Activated CD4-positive, alpha-beta T cell treated with anti-CD3 and anti-CD28 coated beads, Interleukin-2, amount 10 ng/mL, durations not matched to agents 7 days and 5 days (primary cell): ENCODE measurements at places on chromosomes 12 and 14. TPM values are rescaled to one million over a fixed set of nuclear protein-coding genes. Genes with fewer than 3 reads are reported as not detected.

Gene RIC8B
- total RNA-seq = 13.6 TPM

DNA sequence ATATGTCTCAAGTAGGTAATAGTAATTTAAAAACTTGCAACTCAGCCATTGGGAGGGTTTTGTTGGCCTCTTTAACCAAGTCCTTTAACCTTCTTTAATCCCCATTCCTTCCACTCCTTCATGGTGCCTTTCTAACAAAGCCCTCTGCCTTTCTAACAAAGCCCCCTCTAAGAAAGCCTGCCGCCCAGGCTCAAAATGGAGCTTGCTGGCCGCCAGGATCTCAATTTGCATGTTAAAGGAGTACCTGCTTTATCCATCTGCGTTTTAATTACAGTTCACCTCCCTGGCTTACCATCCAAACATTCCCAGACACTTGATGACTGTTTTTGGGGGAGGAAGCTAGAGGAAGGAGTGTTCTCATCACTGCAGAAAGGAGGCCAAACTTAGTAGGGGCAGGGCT, 183.4 kb downstream of the PTPN11 start:
- H3K4me1 ChIP-seq = no peaks in the 10 kb centered on the region
- H3K4me3 ChIP-seq = no peak overlapping the region
- DNase-seq = no peak
- no peaks in the 10 kb centered on the region for H3K36me3 ChIP-seq
- peaks cover 14% of the 10 kb centered on the region for H3K27me3 ChIP-seq

- no peak for DNase-seq
- peaks cover 56% of the 10 kb centered on the region for H3K27me3 ChIP-seq
- H3K36me3 ChIP-seq = no peaks in the 10 kb centered on the region
- H3K4me3 ChIP-seq = no peak overlapping the region
- no peaks in the 10 kb centered on the region for H3K4me1 ChIP-seq
- H3K27ac ChIP-seq = no peak overlapping the region
Measured at GRCh38 chr12:1523558-1524050, 70.8 kb downstream of the FBXL14 start.

DNA sequence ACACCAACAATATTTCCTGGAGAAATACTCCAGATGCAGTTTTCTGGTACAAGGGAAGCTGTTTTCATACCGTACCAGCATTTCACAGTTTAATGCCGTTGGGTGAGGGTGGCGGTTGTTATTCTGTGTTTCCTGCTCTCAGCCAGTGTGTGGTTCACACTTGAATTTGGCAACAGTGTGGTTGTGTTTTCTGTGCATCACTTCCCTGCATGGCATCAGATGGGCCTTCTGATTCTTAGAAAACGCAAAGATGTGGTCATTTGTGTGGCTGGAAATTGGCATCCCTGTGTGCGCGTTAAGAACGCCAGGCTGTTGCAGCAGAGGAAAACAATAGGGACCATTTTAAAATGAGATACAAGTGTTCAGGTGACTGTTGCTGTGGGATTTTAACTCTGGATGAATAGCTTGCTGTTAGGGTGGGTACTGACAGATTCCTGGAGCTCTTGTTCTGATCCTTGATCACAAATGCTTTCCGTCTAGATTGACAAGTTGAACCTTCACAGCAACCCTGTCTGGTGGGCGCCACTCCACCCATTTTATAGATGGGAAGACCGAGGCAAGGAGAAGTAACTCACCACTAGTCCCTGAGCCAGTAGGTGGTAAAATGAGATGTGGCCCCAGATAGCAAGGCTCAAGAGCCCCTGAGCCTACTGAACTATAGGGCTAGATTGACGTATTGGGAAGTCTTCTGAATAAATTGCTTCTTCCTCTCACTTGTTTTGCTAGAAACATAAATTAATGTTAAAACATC, 231.2 kb downstream of the CHST11 start:
- peaks cover 59% of the 10 kb centered on the region for H3K36me3 ChIP-seq
- peaks cover 87% of the 10 kb centered on the region for H3K4me1 ChIP-seq
- DNase-seq = peak; percentile 78
- peak overlapping the region; percentile 96 for H3K27ac ChIP-seq

DNA sequence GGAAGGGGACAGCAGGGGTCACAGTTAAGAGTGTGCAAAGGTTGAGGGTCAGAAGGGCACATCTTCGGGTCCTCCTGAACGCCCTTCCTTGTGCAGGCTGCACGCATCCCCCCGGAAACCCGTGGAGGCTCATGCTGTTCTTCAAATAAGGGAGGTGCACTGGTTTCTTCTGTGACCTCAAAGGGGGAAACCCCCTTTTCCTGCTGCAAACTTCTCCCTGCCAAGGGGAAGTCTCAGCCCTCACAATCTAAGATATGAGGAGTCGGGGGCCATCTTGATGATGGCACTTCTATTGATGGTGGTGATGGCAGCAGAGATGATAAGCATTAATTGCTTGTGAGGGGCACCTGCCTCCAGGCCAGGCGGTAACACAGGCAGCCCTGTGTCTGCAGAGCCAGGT, 40.0 kb downstream of the ISCA2 start:
- H3K4me3 ChIP-seq = no peak overlapping the region
- peaks cover 6% of the 10 kb centered on the region for H3K4me1 ChIP-seq
- H3K27me3 ChIP-seq = no peaks in the 10 kb centered on the region

Gene KCTD10
- total RNA-seq = 35.0 TPM

Gene LYSET
- total RNA-seq = 10.8 TPM

DNA sequence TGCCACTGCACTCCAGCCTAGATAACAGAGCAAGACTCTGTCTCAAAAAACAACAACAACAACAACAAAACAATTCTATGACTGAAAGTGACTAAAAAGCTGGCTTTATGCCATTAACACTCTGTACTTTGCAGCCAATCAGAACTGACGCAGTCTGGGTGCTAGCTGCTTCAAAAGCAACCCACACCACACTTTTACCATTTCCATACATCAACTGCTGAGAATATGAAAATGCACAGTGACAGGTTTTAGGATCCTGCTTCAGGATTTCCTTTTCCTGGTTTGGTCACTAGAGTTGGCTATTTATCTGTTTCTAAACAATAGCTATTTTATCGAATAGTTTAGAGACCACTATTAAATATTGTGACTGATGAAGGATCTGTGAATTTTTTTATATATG, 23.1 kb upstream of the P2RX4 start:
- H3K4me3 ChIP-seq = no peak overlapping the region
- no peak for DNase-seq
- H3K27me3 ChIP-seq = no peaks in the 10 kb centered on the region
- peaks cover 23% of the 10 kb centered on the region for H3K36me3 ChIP-seq

GRCh38 chr12:92257261-92257660, 111.6 kb upstream of the BTG1 start:
- H3K4me3 ChIP-seq = no peak overlapping the region
- no peak for DNase-seq
- no peaks in the 10 kb centered on the region for H3K27me3 ChIP-seq
- peaks cover 11% of the 10 kb centered on the region for H3K4me1 ChIP-seq

Gene SLC25A21
- not detected for total RNA-seq

Gene KRT72
- total RNA-seq = 12.3 TPM

DNA sequence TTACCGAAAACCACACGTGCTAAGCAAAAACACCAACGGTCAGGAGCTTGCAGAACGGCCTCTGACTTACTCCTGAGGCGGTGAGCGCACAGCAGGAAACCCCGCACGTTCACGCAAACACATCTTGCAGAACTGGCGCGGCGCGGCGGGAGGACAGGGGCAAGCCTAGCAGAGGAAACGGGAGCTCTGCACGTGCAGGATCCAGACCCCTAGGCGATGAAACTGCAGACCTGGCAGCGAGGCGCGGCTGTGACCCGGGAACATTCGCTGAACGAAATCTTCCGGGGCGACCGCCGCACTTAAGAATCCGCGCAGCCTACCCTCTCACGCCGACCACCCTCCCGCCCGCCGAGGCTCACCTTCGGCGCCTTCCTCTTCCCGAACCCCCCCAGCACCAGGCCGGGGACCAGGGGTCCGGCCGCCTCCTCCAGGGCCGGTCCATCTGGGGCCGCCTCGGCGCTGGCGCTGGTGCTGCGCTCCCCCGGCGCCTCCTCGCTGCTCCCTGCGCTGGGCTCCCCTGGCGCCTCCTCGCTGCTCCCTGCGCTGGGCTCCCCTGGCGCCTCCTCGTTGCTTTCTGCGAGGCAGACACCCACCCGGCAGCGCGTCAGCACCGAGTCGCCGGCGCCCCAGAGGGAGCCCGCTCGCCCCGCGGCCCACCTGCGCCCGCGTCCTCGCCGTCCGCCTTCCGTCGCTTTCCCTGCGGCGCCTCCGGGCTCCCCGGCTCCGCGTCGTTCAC, 615 bp downstream of the DDX51 start:
- H3K27me3 ChIP-seq = no peaks in the 10 kb centered on the region
- peaks cover 33% of the 10 kb centered on the region for H3K4me1 ChIP-seq
- peak overlapping the region; percentile 89 for H3K27ac ChIP-seq
- DNase-seq = peak; percentile 39

Gene PROX2
- total RNA-seq = not detected

Gene TCL1A
- total RNA-seq = not detected

Gene PALS1
- 6.7 TPM for total RNA-seq
